ENCODE measurements at places on chromosomes 5 and 9.

GRCh38 chr9:87567001-87567400 lies 69.3 kb downstream of the DAPK1 start:
- no peak for DNase-seq

DNA sequence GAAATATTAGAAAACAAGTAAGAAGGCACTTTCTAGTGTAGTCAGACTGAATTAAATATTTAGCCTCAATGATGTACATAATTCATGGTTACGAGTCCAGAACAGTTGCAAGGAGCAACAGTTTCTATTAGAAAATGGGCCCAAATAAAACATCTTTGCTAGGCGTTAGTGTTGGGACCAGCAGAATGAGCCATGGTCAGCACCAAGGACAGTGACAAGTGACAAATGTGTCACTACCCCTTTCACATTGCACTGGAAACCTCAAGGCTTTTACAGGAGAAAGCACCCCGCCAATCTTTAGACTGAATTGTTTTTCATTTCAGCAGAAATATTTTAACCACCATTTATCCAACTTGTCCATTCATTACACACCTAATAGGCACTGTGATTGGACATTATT lies 301.3 kb upstream of the ADCY2 start:
- no peak for DNase-seq

- DNase-seq, result peak; percentile 53
Observed at GRCh38 chr5:132059043-132059695, 1.3 kb upstream of the IL3 start.

GRCh38 chr5:169474226-169474625 lies 109.3 kb upstream of the SPDL1 start:
- no peak for DNase-seq

GRCh38 chr9:134064711-134065110 lies 3.1 kb downstream of the BRD3 start:
- DNase-seq, result no peak

GRCh38 chr9:35618325-35618727 lies at the start of gene CD72:
CD72 (minus strand) TSS chr9:35618413; CDS start chr9:35618303, 110 bp downstream.
- DNase-seq, result no peak

DNA sequence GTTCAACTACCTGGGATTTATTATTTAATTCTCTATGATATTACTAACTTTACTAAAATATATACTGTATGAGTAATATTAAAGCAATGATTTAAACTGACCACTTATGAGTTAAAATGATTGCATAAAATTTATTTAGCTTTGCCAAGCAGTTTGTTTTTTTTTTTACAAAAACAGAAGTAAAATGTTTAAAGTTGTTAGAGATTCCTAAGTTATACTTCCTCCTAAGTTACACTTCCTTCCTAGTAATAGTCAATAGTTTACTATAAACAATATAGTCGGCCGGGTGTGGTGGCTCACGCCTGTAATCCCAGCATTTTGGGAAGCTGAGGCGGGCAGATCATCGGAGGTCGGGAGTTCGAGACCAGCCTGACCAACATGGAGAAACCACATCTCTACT lies 23.7 kb upstream of the LRRC19 start:
- DNase-seq, result no peak

DNA sequence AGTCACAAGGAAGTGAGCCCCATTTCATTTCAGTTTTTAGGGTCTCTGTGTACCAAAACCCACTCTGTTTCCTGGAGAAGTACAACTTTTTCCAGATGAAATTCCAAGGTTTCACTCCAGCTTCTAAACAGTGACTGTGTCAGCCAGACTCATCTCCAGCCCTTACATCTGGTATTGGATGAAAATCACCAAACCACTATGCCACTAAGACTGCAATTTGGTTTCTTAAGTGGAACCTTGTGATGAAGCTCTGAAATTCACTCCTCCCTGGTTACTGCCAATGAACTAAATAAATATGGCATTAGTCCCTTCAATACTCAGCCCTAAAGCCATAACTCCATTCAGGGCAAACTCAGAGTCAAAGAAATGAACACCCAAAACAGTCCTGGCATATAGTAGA lies 211.2 kb upstream of the DAPK1 start:
- no peak for DNase-seq

DNA sequence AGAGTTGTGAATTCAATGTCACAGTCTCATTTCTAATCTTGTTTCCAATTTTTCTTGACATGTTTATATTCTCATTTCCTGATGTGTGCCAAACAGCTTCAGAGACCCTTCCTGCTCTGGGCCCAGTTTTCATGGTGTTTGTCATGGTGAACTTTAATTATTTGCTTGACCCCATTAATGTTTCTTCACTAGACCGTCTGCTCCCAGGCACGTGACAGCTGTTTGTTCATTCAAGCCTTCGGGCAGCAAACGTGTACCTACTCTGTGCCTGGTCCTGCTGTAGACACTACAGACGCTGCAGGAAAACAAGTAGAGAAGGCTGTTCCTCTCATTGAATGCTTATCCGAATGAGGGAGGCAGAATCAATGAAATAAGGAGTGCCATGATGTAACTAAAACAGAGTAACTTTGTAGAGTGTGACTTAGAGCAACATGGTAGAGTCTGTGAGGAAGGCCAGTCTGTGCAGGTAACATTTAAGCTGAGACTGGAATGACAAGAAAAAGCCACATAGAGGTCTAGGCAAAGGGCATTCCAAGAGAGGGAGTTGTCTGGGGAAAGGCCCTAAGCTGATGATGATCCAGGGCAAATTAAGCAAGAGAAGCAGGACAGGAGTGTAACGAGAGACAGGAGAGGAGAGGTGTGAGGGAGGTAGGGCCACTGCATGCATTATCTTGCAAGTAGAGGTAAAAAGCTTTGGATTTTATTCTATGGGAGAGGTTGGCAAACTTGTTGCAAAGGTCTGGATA lies 191.4 kb downstream of the SEMA5A start:
- DNase-seq, result no peak
